H54 (cell line): ENCODE measurements at places on chromosomes 3 and 15.

GRCh38 chr15:87213626-87214025 lies 1042.9 kb downstream of the NTRK3 start:
- DNase-seq: no peak

DNA sequence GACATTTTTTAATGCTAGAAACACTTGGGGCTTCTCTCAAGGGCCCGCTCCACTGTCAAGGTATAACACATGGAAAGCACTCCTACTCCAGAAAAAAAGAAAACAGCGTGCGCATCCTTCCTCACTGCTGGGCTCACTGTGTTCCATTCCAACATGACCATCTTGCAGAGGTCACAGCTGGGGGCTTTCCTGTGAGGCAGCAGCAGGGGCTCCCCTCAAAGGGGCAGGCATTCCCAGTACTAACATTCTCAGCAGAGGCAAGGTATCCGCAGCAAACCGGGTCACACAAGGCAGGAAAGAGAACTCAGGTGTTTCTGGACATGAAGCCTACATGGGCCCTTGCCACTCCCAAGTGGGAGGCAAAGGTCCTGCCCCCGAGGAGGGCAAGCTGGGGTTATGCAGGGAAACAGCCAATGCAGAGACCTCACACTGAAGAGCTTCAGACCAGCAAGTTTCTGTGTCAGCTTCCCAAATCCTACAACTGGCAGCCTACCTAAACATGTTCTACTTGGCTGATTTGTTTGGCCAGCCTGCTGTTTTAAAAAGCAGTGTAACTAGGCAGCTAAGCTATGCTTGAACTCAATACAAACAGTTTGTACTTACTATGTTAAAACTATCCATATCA lies 6.4 kb downstream of the BDH1 start:
- DNase-seq: no peak

GRCh38 chr3:28972921-28973320 lies 307.9 kb upstream of the RBMS3 start:
- DNase-seq: no peak

GRCh38 chr3:194305356-194306108 lies 45.6 kb downstream of the CPN2 start:
- no peak for DNase-seq

GRCh38 chr15:56815247-56815646 lies 81.9 kb upstream of the ZNF280D start:
- DNase-seq: no peak

DNA sequence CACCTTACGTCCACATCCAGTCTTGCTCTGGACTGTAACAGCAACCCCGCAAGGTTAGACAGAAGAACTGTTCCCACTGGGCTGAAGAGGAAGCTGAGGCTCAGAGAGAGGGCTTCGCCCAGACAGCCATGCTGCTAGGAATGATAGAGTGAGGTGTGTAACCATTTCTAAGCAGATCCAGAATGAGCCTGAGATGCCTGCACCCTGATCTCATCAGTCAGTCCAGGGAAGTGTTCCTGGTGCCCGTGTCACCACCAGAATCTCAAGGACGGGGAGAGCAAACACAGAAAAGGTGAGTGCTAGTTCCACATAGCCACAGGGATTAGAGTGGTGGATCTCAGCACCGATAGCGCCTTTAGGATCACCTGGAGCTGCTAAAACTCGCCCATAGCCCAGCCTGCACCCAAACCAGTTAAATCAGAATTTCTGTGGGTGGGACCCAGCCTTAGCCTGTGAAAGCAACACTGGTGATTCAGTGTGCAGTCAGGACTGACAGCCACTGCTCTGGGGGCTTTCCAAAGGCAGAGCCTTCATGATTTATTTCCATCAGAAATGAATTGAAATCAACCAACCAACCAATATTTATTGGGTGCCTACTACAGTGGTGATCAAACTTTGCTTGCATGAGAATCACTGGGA lies 12.3 kb downstream of the ISLR start:
- DNase-seq: no peak

- DNase-seq: no peak
Measured at GRCh38 chr3:178588628-178589027, 52.4 kb downstream of the KCNMB2 start.

DNA sequence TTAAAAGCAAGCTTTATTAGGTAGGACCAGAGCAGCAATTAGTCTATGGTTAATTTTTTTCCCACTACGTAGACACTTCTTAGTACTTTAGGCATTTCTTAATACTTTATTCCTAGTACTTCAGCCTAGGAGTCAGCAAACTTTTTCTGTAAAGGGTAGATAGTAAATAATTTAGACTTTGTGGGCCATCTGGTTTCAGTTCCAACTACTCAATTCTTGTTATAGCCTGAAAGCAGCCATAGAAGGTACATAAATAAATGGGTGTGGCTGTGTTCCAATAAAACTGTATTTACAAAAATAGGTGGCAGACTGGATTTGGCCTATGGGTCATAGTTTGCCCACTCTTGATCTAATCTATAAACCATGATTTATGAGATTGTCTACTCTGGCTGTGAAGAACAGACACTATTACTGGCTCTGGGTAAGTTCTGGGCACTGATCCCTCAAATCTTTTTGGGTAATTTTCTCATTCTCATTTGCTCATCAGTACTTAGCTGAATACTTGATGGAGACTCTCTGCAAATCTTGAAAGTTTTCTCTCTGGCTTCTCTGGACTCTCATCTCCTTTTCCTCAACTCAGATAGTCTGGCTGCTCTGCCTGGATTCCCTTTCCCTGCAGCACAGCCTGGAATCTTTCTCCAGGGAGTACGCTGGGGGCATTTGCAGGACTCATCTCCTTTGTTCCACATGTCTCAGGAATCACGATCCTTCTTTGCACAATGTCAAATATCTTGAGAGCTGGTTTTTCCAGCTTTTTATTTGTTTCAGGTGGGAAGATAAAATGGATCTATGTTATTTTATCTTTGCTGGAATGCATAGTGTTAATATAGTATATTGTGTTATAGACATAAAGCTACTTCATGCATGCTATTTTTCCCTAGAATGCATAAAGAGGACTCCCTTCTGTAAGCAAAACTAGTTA lies 524.8 kb upstream of the TBL1XR1 start:
- no peak for DNase-seq

GRCh38 chr3:180922242-180922641 lies 9.8 kb downstream of the FXR1 start:
- DNase-seq: no peak

DNA sequence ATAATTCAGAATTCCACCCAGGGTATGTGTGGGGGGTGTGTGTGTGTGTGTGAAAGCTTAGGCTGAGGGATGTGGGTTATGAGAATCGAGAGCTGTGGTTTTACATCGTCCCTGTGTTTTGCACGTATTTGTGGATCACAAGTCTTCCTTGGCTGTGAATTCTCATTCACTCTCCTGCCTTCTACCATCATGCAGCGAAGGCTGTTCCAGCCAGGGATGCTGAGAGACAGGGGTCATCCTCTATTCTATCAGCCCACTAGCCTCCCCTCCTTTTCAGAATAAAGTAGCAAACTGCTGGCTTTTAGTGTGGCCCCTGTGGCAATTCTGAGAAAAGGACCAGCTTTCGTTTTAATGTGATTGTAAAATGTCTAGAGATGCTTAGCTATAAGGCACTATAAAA lies 460.6 kb upstream of the NR2F2 start:
- DNase-seq: no peak

GRCh38 chr3:123111640-123112039 lies 44.8 kb downstream of the PDIA5 start:
- no peak for DNase-seq

DNA sequence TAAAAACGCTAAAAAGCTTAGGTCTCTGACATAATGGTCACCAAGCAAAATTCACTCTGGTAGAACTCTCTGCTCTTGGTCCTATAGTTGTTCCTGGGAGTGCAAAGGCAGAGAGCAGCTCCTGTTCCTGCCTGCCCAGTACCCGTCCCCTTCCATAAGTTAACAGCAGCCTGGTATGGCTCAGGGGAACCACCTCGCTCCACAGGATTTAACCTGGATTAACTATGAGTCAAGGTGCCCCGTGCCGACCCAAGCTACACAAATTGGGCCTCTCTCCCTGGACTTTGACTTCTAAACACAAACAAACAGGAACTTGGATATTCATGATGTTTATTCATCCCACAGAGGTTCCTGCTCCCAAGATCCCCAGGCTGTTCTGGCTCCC lies 32.1 kb downstream of the SCAP start:
- DNase-seq: no peak

DNA sequence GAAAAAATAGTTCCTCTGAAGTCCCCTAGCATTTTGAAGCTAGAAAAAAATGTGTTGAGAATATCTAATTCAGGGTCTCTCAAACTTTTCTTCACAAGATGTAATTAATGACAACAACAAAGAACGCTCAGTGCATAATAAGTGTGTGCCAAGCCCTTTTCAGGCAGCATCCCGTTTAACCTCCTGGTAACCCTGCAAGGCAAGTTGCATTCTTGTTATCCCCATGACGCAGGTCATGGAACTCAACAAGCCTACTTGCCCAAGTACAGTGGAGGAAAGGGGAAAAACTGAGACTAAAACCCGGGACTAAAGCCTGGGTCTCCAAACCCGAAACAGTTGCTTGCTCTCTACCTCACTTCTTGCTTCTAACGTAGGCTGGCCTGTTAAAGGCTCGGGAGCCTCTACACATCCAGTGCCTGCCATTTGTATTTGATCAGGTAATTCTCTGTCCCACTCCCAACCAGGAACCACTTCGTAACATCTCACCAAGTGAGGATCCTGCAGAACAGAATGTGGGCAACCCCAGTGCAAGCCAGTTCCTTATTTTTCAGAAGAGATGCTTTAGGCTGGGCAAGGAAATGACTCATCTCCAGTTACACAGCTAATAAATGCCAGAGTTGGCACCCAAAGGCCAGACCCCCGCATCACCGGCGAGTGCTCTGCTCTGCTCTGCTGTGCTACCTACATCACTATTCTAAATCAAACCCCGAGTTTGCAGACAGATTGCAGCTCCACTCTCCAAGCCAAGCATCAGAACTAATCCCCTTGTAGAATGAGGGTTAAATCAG lies 28.3 kb downstream of the LMCD1 start:
- peak; percentile 27 for DNase-seq

DNA sequence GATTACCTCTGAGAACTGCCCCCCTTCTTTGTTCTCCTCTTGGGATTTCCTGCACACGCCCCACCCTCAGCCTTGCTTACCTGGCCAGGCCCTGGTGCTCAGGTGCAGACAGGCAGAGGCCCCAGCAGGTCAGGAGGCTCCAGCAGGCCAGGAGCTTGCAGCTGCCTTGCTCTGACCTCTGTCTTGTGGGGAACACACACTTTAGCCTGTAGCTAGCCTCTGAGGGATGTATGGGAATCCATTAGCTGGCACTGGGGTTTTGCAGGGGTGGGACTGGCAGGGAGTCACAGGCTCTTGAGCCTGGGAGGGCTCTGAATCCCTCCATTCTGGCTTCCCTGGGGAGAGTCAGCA lies 2.7 kb downstream of the SMAD6 start:
- no peak for DNase-seq

DNA sequence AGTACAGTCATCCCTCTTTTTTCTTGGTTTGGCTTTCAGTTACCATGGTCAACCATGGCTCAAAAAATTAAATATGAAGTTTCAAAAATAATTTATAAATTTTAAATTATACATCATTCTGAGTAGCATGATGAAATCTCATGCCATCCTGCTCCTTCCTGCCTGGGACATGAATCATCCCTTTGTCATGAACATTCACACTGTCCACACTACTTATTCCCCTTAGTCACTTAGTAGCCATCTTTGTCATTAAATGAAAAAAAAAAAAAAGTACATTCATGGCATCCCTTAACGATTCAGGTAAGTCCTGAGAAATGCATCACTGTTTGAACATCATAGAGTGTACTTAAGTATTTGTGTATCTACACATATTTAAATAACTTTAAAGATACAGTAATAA lies 1046.3 kb downstream of the ROBO2 start:
- no peak for DNase-seq

GRCh38 chr3:126460381-126460780 lies 15.3 kb downstream of the ZXDC start:
- DNase-seq: no peak

DNA sequence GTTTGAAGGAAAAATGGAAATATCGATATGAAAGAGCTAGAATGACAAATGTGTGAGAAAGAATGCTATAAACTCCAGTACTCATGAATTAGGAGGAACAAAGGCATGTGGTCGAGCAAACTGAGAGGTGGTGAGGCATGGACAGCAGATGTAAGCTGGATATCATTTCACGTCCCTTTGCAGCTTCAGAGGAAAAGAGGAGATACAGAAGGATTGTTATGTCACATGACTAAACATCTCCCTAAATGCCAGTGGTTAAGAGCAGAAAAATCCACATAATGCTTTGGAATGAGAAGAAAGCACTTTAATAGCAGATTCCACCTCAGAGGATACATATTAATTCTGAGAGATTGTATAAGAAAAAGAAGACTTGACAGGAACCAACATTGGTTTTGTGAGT lies 248.7 kb downstream of the ZIC4 start:
- DNase-seq: no peak

GRCh38 chr15:71807691-71808091 lies 2.7 kb upstream of the NR2E3 start:
- DNase-seq: no peak

GRCh38 chr3:57652203-57652602 lies 40.7 kb downstream of the DENND6A start:
- no peak for DNase-seq

GRCh38 chr3:8867646-8868045 lies 95.6 kb downstream of the RAD18 start:
- DNase-seq: no peak

GRCh38 chr3:7800006-7800780 lies 701.4 kb upstream of the LMCD1 start:
- DNase-seq: no peak

DNA sequence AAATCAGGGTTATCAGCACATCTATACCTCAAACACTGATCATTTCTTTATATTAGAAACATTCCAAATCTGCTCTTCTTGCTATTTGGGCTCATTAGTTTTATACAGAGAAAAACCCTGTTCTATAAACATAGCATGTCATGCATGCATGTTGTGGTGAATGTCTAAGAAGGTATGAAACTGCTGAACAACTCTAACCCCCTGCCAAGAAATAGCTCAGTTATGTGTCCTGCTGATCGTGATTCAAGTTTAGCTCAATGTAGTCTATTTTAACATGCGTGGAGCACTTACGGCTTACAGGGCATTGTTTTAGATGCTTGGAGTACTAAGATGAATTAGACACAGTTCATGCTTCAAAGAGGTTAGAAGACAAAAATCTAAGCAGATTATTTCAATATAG lies 35.8 kb downstream of the MYH15 start:
- no peak for DNase-seq

- DNase-seq: no peak
Measured at GRCh38 chr3:36416599-36416998, 36.3 kb downstream of the STAC start.

DNA sequence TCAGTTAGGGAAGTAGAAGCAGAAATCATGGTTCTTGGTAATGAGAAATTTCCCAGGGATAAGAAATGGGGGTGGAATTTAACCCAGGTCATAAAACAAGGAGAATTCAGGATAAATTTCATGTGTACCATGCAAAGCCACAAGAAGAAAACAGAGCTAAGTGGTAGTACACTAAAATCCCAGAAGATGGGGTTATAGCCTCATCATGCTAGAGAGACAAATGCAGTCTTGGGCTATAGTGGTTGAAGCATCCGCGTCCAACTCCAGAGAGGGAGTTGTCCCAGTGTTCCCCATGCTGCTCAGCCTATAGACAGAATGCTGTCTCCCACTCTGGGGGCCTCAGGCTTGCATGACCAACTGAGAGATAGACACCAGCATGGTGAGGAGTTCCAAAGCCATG lies 36.2 kb upstream of the CLRN1 start:
- DNase-seq: no peak

GRCh38 chr15:25525741-25526140 lies 86.9 kb upstream of the UBE3A start:
- no peak for DNase-seq
